NCI-H1694 (cell line): ENCODE measurements at places on chromosomes 4 and X.

DNA sequence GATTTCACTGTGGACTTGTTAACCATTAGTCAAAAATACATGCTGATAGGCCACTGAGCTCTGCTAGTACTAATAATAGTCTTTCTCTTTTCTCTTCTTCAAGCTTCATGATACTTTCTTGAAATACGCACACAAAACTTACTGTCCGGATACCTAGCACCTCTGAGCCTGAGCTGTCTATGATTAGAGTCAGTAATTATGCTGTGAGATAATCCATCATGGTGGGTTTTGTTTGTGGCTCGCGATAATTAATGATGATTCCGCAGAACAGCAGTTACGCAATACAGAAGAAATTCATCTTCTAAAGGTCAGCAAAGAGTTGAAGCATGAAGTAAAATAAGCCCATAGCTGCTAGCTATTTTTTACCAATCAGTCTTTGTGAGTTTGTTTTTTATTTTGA is 511.5 kb upstream of the GALNT7 start:
- DNase-seq: no peak

GRCh38 chrX:138777230-138777629 is 65.7 kb upstream of the FGF13 start:
- DNase-seq: no peak

DNA sequence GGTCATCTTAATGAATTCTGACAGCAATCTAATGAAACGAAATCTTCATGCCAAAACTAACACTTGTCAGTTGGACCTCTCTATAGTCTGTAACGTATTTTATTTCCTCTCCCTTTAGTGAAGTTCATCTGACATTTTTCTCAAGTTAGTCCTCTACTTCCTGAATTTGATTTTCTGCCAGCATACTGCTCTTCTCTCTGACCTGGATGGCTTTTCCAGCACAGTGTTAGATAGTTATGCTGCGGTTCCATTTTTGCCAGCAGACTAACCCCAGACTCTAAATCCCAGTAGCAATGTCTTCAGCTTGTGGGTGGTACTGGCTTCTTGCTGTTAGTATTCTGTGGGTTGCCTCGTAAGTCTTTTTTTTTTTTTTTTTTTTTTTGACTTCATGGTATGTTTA is 146.7 kb upstream of the VEGFC start:
- DNase-seq: no peak

DNA sequence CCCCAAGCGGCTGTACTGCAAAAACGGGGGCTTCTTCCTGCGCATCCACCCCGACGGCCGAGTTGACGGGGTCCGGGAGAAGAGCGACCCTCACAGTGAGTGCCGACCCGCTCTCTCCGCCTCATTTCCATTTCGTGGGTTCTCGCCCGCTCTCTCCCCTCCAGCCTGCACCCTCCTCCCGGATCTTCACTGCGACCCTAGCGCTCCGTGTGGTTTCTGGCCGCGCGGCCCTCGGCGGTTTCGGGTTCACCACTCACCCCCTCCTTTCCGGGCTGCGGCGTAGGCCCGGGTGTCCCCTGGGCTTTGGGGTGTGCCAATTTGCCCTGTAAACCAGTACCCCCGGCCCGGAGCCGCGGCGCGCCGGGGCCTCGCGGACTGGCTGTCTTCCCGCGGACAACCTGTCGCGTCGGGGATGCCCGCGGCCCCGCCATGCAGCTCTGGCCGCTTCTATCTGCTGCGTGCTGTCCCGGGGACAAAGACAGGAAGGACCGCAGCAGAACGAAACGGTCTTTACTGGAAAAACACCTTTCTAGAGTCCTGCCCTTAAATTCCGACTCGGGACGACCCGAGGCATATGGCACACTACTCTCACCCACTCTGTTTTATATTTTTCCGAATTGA is 737 bp downstream of the FGF2 start:
- no peak for DNase-seq

DNA sequence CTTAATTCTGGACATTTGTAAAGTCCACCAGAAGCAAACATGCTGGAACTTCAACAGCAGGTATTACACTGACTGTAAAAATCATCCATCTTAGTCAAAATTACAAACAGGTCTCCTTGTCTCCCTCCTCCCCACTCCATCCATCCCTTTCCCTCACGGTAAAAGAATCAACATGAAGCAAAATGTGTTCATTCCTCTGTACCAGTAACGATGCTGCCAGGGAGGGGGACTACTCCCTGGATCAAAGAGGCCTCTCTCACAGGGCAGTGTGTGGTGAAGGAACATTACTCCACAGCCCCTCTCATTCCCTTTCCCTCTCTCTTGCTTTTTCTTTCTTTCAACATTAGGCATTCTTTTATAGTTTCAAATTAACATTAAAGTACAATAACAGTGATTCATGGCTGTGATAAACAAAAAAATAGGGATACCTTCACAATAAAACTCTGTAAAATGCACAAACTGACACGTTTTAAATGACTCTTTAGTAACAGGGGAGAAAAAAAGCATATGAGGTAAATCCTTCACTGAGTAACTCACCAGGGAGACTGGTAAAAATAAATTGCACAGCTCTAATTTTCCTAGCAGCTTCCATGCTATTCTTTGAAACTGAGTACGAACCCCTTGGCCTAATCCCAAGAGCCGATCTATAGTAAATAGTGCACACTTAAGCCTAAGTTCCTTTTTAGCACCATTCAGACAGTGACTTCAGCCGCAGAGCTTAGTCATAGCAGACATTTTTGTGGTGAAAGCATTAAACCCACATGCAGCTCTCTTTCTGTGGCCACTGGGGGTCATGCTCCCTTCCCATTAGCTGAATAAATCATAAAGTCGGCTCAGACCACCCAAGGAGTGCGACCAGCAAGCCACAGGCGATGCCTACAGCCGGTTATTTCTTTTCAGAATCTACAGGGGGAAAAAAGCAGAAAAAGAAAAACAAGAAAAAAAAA is 215.6 kb upstream of the GYPA start:
- no peak for DNase-seq

GRCh38 chrX:37638047-37638446 is 47.5 kb upstream of the XK start:
- no peak for DNase-seq

DNA sequence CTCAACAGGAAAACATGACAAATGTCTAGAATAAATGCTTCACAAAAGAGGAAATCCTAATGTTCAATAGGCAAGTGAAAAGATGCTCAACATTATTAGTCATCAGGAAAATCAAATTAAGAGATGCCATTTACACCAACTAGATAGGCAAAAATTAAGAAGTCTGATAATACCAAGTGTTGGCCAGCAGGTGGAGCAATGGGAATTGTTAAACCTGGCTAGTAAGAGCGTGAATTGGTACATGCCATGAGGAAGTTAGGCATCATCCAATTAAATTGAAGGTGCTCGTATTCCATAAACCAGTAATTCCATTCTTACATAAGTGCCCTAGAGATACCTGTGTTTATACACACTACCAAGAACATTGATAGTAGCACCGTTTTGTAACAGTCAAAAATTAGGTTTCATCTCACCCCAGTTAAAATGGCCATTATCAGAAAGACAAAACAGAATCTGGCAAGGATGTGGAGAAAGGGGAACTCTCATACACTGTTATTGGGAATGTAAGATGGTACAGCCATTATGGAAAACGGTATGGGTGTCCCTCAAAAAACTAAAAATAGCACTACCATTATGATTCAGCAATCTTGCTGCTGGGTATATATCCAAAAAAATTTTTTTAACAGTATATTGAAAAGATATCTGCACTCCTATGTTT is 14.0 kb upstream of the ZCCHC18 start:
- DNase-seq: peak; percentile 43

- no peak for DNase-seq
Observed at GRCh38 chr4:145755802-145756201, 75.9 kb downstream of the C4orf51 start.

DNA sequence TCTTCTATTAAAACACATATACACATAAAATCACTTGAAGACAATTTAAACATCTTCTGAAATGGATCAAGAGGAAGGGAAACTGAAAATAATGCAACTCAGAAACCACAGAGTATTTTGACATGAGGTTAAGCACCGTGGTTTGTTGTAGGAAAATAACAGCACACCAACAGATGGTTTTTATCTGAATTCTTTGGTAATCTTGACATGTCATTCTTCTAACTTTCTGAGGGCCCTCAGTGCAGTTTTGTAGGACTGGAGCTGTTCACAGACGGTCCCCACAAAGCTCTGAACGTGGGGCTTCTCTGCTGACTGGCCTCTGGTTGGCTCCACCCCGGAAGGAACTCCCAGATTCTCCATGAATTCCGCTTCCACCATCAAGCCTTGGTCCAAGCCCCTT is 16.0 kb upstream of the TLR8 start:
- no peak for DNase-seq

- no peak for DNase-seq
Observed at GRCh38 chrX:26037367-26037766, 100.8 kb upstream of the MAGEB18 start.

DNA sequence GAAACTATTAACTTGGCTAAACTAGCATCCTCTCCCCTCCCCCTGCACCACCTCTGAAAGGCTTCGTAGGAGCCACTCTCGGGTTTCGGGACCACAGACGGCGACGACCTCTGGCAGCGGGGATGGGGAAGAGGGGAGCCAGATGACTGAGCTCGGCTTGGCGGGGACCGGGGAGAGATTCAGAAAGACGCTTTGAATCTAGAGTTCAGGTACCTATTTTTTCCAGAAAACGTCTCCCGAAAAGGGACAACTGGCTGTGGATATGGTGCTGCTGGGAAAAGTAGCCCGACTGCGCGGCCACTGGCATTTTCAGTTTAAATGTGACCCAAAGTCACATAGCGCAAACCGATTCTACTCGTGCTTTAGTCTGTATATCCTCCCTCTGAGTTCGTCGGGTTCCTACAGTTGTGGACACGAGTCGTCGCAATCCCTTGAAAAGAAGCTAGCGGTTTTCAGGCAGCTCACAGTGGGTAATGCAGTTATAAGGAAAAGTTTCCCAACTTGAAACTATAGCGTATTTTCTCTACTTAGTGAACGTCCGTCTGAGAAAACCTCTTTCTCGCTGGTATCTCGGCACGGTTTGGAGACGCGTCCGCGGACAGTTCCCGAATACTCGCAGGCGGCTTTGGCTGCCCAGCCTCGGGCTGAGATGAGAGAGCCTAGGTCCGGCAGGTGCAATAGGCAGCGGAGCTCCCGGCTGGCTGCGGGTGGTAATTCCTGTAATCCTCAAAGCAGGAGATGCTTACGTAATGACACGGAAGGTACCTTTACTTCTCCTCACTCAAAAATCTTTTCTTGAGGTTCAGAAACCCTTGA is 1.3 kb downstream of the PARM1 start:
- DNase-seq: peak; percentile 9

- DNase-seq: no peak
Observed at GRCh38 chr4:80913381-80913780, 117.1 kb upstream of the BMP3 start.

DNA sequence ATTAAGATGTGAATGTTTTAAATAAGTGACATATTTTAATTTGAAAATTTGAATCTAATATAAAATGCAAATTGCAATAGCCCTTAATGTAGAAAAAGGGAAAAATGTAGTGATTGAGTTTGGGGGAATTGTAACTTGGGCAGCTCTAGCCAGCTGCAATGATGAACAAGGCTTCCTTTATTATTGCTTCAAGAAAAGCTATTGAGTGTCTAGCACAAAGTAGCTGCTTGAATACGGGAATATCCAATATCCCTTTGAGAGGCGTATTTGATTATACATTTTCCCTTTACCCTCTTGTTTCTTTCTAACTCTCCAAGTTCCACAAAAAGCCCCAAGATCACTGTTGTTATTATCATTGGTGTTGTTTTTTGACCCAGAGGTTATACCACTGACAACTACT is 21.8 kb downstream of the IL1RAPL1 start:
- DNase-seq: no peak

GRCh38 chr4:120431180-120431579 is 364.5 kb upstream of the MAD2L1 start:
- no peak for DNase-seq

GRCh38 chr4:41613821-41614220 is 75.9 kb downstream of the LIMCH1 start:
- DNase-seq: no peak

- no peak for DNase-seq
Observed at GRCh38 chr4:55297346-55297745, 48.7 kb upstream of the SRD5A3 start.

DNA sequence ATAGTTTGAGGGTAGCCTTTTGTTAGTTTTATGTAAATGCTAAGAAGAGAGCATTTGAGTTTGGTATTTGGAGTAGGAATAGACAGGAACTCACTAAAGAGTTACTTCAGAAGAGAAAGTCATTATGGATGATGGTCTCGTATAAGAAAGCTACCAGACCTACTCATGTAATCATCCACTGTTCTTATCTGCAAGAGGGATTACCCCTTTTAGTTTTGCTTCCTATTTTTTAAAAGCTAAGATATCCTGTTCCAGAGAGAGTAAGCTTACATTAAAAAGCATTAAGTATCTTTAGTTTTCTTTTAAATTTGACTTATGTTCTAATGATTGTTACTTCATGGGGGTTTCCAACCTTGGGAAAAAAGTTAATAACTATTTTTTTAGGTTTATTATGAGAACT is 12.5 kb upstream of the ART3 start:
- no peak for DNase-seq

DNA sequence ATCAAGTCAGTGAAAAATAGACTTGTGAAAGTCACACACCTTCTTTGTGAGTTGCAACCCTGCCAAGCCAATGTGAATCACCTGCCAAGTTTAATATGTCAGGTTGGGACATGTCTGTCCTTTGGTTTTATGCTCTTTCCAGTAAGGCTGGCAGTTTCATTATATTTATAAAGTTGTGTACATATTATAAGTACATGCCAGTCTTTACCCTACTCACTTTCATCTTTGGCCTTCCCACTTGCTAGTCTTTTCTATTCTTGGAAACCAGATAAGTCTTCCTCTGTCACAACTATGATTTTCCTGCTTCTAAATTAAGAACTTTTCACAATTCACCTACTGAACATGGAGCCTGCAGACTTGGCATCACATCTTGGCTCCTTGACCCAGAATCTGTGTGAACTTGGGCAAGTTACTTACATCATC is 680.7 kb upstream of the BOD1L1 start:
- DNase-seq: no peak
